ENCODE measurements at places on chromosomes 13 and 19.

- DNase-seq: no peak
Measured at GRCh38 chr19:30708416-30709178, 336.4 kb downstream of the ZNF536 start.

- DNase-seq: no peak
Measured at GRCh38 chr13:113041293-113041690, 64.3 kb upstream of the F7 start.

DNA sequence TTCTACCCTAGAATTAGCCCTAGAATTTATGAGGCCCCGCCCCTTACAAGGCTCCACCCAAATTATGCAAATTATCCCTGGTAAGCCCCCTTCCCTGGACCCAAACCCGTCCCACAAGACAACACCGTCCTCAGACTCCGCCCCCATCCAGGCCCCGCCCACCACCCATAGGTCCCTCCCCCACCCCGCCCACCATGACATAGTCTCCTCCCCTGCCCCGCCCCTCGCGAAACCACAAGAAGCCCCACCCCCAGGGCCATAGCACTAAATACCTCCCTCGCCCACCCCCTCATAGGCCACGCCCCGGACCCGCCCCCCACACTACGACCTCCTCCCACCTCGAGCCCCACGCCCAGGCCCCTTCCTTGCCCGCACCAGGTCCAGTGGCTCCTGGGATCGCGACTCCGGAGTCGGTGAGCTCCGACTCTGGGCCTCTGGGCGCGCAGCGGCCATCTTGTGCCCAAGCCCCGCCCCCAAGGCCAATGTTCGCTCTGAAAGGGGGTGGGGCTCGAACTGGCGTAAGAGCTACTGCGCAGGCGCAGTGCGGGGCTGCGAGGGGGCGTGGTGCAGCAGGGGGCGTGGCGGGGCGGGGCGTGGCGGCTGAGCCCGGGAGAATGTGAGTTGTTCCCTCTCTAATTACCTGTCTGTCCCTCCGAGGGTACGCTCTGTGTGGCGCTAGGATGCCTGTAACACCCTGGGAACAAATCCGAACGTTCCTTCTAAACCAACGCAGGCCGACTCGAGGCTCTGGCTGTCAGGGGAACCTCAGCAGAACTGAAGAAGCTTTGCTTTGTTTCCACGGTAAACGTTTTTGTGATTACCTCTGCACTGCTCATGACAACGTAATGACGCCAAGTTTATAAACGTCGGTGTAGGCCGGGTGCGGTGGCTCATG is at the start of gene ZNF784:
TSS of gene ZNF784 (minus strand) at position 458 of the 895 bp plus-strand sequence. CDS start at position 453, 5 bp downstream.
- peak; percentile 93 for DNase-seq

DNA sequence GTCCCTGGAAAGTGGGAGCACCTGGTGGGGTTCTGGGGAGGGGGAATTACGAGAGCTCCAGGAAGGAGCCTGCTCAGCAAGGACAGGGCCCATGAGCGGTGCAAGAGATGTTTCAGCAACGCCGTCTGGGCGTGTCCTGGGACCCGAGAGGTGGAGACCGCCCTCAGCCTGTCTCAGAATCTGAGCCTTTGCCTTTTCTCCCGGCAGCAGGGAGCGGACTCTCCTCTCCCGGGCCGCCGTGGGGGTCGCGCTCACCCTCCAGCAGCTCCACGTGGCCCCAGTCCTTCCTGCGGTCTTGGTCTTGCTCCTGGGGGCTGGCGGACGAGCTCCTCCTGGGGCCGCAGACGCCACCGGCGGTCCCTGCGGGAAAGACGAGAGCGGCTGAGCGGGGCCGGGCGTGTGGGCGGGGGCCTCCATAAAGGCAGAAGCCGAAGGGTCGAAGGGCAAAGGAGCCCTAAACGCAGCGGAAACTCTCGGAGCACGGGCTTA is 714 bp downstream of the POLRMT start:
- DNase-seq: peak; percentile 18

DNA sequence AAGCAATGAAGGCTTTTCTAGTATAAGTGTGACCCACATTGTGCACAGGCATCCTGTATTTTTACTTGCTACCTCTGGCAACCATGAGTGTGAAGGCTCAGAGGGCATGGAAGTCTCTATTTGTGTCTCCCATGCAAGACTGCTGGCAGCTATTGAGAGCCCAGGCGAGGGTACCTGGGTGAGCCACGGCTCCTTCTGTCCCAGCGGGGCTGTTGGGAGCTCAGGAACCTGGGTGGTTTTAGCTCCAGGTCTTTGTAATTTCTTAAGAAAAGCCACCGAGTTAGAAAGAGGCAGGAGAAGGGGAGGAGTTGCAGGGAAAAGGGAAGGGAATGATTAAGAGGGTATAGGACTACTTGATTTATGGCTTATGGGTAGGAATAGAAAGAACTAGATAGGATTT is 190.4 kb upstream of the SOX1 start:
- no peak for DNase-seq

DNA sequence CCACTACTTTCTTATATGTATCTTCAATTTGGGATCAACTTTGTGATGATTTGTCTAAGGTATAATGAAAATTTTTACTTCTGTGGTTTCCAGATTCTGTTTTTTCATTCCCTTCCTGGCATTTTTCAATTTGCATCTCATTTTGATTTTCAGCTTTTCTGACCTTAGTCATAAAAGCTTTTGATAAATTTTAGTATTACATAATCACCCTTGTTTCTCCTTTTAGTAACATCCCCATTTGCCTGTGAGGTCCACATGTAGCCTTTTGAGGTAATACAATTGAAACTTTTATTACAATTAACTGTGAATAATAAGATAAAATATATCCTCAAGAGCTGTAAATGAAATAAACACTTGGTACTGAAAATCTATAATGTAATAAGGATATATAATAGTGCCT is 31.2 kb downstream of the LACC1 start:
- DNase-seq: no peak

DNA sequence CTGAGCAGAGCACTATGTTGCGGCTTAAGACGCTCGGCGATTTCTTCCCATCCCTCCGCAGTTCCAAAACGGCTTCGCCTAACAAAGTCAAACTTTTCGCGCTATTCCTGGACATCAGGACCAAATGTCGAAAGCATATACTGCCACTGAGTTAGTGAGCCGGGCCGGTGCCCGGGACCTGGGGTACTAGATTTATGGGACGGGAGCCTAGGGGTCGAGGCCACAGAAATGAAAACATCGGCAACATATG is 699 bp downstream of the RCBTB2 start:
- DNase-seq: no peak

DNA sequence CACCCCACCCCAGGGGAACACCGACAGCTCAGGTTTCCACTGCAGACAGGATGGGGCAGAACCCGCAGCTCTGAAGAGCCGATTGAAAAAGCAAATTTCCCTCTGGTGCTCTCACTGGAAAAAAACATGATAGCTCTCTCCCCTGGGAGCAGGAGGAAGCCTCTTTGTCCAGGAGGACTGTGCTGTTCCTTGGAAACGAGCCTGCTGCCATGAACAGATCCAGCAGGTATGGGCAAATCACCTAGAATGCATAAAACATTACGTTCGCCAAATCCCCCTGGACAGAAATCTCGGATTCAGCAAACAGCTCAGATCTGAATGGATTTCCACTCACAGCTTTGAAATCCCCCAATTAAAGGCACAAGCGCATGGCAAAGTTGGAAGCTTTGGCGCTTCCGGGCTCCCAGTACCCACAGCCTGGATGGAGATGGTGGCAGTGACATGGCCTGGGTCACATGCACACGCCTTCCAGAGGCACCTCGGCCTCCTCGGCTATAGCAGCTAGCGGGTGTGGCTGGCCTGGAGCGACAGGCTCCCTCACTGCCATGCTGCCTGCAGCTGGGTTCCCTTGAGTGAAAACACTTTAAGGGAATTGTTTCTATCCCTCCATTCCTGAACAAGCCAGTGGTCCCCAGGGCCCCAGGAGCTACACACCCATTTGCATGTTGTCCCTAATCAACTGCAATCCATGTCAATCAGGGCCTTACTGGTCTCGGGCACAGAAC is 59.1 kb downstream of the CEBPG start:
- no peak for DNase-seq

All from CD4-positive, alpha-beta T cell treated with Interleukin-17A for 4 hours (primary cell).